ENCODE measurements at places on chromosomes 11 and 22.

DNA sequence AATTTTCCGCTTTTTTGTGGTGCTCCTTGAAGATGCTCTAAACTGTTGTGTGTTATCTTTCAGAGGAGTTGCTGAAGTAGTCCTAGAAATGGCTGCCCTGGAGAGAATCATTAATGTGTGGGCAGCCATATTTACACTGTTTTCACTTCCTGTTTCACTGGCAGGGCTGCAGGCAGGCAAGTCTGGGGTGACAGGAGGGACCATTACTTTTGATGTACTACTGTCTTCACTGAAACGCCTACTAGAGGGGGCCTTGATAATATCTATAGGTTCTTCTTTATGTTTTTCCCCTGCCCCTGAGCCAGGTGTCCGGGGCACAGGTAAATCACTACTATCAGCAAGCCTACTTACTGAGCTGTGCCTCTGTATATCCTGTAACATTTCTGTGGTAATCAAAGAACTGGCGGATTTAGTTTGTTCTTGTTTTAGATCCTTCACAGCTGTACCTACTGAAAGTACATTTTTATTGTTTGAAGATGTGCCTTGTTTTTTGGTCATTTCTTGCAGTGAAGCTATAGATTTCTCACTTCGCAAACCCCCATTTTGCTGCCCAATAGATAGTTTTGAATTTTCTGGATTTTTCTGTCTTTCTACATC is 39.7 kb downstream of the ACAT1 start:
- DNase-seq, result no peak

DNA sequence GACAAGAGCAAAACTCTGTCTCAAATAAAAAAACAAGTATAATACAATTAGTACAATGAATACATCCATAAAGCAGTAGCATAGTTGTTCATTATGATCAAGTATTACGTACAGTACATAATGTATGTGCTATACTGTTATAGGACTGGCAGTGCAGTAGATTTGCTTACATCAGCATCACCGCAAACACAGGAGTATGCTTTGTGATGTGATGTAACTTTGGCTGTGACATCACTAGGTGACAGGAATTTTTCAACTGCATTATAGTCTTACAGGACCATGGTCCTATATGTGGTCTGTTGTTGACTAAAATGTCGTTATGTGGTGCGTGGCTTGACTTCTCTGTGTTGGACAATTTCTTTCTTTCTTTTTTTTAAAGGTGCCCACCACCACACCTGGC is 16.6 kb downstream of the TBC1D22A start:
- no peak for DNase-seq

- no peak for DNase-seq
These were observed 168.6 kb downstream of the CTTN start for GRCh38 chr11:70566768-70567530.

- DNase-seq, result no peak
These were observed 34.4 kb downstream of the TNRC6B start for GRCh38 chr22:40212121-40212520.

DNA sequence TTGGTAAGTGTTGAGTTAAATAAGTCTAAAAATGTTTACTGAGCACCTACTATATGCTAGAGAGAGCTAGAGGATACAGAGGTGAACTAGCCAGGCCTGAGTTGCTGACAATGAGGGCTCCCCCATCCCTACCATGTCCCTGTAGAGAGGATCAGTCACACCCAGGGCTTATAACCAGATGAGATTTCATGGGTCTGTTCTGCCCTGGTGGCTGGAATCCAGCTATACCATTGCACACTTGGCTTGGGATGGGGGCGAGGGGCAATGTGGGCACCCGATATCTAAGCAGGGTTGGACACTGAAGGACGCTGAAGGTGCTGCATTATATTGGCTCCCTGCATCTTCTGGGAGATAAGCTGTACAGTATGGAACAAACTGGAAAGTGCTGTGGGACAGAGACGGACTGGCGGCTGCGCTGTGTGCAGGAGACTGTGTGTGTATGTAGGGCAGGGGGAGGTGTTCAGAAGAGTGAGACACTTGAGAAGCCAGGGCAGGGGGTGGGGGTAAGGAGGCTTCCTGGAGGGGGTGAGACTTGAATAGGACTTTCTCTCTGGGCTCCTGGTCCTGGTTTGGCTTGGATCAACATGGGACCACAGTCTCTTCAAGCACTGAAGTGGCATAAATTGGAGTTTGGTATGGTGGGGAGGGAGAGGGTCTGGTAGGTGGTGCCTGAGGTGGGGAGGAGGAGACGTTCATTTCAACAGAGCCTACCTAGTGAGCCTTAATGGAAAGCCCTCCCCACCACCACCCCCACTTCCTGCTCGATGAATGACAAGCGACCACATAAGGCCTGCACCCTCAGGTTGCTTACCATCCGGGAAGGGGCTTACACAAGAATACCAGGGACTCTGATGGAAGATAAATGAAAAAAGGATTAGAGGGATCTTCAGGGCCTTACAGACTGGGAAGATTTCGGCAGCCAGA is 1.8 kb downstream of the CD82 start:
- DNase-seq, result peak; percentile 39

GRCh38 chr11:8282631-8283030 is 19.0 kb upstream of the LMO1 start:
- DNase-seq, result no peak

- DNase-seq, result no peak
These were observed 1408.4 kb upstream of the TENM4 start for GRCh38 chr11:80849253-80849652.

- DNase-seq, result no peak
These were observed 65.8 kb upstream of the MYOD1 start for GRCh38 chr11:17653611-17654010.

- DNase-seq, result no peak
These were observed 4.8 kb upstream of the FTH1 start for GRCh38 chr11:61972112-61972671.

GRCh38 chr22:44424359-44424682 is 73.7 kb downstream of the RTL6 start:
- no peak for DNase-seq

- no peak for DNase-seq
These were observed 12.9 kb downstream of the NEAT1 start for GRCh38 chr11:65435411-65435931.

DNA sequence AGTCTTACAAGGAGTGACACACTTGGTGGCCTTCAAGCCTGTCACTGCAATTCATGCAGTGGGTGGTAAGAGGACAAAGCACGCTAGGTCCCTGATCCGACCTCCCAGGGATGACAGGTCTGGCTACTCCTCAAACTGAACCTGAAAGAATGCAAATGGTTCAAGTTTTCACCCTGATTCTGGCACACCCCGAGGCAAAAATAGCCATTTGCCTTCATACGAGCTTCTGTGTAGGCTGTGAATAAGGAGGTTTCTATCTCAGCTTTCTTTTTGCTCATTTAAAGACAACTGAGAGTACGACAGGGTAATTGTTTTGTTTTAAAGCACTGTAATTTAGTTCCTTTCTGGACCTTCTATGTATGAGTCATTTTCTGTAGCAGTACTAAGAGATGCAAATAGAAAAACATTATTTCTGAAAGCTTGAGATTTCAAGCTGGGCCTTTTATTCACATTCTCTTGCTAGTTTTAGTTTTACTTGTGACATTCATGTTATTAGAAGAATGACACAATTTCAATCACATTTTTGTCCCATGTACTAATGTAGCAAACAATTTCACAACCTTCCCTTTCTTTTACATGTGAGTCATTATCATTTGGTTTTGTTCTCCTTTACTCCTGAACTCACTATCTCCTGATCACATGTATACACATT is 56.6 kb upstream of the FDX1 start:
- DNase-seq, result no peak

DNA sequence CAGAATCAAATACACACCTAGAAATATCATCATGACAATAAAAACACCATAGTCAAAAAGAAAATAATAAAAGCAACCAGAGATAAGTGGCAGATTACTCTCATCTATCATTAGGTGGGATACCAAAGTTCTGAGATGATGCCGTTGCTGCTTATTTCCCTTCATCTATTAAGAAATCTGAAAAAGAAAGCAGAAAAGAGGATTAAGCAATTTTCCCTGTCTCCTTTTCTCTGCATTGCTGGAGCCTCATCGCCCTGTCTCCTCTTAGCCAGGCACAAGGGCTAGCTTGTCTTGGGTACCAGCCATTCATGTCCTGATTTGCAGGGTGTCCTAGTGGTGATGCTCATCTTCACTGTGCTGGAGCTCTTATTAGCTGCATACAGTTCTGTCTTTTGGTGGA is 3.9 kb upstream of the MS4A14 start:
- DNase-seq, result no peak

DNA sequence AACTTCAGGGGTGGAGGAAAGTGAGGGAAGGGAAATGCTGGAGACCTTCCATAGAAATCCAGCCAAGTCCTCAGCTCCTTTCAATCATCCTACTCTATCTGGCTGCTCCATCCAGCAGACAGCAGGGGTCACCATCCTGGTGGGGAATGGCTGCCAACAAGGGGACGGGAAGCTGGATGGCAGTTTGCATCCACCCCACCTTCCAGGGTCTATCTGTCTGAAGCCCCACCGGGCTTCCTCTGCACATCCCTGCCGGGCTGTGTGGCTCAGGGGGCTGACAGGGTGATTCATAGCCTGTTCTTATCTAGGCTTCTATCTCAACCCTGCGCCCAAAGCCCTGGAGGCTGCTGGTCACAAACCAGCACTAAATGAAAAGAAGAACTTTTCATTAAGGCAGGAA is 1.1 kb downstream of the SYTL2 start:
- DNase-seq, result peak; percentile 14

DNA sequence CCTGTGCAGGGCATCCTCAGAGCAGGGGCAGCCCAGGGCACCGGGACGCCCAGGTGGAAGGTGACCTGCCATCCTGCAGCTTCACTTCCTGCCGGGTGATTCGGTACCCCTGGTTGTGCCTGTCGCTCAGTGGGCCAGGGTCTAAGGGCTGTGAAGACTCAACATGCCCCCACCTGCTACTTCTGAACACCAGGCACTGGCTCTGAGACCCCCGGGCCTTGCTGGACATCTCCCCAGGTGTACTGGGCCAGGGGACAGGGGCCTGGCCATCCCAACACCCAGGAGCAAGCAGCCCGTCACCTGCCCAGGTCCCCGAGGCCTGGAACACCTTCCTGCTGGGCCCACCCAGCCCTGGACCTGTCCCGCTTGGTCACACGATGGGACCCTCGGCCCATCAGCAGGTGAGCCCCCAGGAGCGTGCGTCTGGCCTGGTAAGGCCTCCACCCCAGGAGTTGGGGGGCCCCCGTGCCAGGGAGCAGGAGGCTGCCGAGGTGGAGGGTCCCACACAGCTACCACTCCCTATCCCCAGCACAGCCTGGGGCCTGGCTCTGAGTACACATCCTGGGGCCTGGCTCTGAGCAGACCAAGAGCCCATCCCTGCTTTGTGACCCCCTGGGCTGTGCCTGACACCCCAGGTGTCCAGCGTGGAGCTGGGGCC is 3.9 kb upstream of the MUC5B start:
- no peak for DNase-seq

GRCh38 chr11:102591160-102591718 is 33.9 kb downstream of the MMP20 start:
- DNase-seq, result no peak

GRCh38 chr11:122258446-122259194 is 142.6 kb upstream of the BLID start:
- no peak for DNase-seq

- DNase-seq, result no peak
These were observed 46.2 kb upstream of the CSTF3 start for GRCh38 chr11:33207408-33207985.

DNA sequence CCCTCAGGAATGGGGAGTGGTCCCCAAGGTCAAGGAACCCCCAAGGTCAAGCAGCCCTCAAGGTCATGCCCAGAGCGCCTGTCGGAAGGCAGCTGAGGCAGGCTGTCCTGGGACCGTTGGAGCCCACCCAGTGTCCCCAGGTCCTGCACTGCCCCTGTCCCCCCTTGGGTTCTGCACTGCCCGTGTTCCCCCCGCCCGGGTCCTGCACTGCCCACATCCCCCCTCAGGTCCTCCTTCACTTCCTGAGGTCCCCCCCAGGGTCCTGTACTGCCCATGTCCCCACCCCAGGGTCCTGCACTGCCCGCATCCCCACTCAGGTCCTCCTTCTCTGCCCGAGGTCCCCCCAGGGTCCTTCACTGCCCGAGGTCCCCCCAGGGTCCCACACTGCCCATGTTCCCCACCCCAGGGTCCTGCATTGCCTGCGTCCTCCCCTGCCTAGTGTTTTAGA is 1073.0 kb downstream of the BRD1 start:
- DNase-seq, result no peak

DNA sequence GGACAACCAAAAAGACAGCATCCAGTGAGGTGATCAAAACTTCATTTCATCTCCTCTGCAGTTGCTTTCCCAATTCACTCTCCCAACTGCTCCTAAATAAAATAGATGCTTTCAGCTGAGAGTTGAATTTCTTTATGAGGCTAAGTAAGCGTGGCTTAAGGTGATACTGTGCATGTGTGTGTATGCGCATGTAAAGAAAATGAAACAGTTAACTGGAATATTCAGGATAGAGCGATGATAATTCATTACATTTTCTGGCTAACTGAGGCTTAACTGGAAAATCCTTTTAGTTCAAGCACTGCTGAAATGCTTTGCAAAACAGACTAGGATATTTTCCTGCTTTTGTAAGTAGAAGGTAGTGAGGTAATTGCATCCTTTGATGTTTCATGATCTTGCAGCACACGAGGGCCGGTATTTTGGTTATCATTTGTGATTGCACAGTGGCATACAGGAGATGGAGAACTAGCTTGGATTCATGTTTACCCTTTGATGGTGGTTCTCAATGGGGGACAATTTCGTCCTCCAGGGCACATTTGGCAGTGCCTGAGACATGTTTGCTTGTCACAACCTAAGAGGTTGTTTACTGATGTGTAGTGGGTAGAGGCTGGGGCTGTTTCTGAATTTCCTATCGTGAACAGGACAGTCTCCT is 71.2 kb downstream of the ZBTB16 start:
- no peak for DNase-seq

GRCh38 chr11:72735495-72736027 is 16.6 kb downstream of the ARAP1 start:
- DNase-seq, result no peak

GRCh38 chr11:110187731-110188130 is 94.5 kb downstream of the ZC3H12C start:
- no peak for DNase-seq

DNA sequence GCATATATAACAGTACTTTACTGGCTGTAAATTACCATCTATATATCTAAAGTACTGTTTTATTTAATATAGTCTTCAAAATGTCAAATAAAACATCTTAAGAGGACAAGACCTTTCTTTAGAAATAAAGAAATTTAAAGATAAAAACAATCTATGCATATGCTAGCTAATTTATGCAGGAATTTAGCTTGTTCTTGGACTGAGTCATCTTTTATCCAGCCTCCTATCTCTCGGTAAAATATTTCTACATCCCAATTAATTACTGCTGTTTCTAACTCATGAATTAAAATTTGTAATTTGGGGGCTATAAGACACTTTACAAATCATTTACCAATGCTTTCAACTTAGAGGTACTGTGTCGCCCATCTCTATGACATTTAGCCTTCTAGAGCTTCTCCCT is 72.8 kb upstream of the DDI1 start:
- DNase-seq, result no peak

- no peak for DNase-seq
These were observed 30.2 kb upstream of the CFAP300 start for GRCh38 chr11:102017026-102017425.
